ENCODE measurements at places on chromosomes 12 and 14.

GRCh38 chr14:93715279-93715927 is 72.9 kb downstream of the PRIMA1 start:
- no peak for DNase-seq

GRCh38 chr12:116958402-116959197 is 47.9 kb downstream of the FBXW8 start:
- no peak for DNase-seq

DNA sequence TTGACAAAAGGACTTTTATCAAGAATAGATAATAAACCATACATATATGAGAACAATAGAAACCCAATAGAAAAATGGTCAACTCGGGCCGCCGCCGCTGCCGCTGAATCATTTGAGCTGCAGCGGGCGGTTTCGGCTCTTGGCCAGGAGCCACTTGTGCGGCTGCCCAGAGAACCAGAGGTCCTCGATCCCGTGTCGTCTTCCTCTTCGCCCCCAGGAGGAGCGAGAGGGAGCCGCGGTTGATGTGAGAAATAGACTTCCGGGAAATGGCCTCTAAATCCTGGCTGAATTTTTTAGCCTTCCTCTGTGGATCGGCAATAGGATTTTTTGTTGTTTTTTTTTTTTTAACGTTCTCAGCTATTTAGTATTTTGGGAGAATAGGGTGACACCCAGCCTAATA is 44.8 kb downstream of the CPSF6 start:
- peak; percentile 17 for DNase-seq

GRCh38 chr14:87008965-87009364 is 984.0 kb downstream of the GALC start:
- DNase-seq: no peak

DNA sequence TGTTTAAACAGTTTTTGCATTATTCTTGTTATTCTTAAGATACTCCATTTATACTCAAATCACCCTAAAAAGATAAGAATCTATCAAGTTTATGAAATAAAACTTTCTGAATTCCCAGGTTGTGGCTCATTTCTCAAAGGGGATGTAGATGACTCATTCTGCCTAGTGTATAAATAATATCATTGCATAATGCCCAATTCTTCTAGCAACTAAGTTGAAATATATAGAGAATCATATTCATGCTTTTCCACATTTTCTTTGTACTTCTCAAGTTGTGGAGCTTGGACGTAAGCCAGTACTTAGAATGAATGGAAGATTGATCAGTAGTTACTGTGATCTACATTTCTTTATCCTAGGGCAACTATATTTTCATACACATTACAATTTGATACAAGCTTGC is 201.1 kb downstream of the PPFIA2 start:
- no peak for DNase-seq

DNA sequence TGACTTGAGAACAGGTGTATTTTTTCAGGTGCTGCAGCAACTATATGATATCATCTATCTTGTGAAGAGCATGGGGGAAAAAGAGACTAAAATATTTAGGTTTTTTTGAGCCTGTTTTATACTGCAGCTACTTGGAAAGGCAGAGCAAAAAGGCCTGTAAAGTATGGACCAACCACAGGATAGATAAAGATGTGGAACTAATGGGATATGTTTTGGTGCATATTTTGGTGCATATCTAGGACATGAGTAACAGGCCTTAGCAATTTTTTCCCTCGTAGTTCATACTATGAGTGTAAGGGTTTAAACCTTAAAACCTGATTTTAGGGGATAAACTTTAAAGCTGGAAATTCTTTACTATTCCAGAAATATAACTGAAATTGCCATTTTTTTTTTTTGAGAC is 6.0 kb upstream of the GTSF1 start:
- no peak for DNase-seq

GRCh38 chr12:30896461-30896860 is 30.1 kb upstream of the TSPAN11 start:
- DNase-seq: no peak

DNA sequence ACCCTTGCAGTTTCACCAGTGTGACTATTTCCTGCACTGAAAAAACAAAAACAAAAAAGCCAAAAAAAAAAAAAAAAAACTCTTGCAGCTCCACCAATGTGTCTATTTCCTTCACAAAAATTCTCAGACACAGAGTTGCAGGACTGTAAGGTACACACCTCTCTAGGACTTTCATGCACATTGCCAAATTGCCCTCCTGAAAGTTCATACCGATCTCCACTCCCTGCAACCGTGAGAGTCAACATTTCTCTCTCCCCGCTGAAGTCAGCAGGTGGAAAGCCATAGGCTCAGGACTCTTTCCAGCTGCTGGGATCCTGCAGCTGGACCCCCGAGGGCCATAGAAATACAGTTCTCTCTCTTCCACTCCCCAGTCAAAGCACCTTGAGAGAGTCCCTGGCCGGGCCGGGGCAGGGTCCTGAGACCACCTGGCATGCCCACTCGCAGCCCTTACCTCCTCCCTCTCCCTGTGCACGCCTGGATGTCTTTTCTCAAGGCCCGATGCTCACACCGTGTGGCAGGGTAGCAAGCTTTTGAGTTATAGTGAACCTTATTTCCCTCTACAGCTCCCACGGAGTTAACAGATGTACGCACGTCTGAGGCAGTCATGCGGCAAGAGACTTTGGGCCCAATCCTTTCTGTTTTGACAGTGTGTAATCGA is 23.6 kb downstream of the MMAB start:
- DNase-seq: no peak

DNA sequence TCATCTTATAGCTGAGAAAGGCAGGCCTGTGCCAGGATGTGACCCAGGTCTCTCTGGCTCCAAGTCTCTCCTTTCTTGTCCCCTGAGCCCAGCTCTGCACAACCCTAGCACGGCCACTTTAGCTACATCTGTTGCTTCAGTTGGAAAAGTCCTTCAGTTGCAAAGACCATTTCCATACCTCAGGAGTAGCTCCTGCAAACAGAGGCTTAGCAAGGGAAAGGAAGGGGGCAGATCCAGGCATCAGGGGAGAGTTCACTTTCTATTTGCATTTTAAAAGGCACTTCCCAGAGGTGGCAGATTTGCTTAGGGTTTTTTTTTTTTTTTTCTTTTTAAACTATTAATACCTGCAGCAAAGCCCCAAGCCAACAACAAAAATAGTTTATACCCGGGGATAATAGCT is 3.0 kb upstream of the PITPNM2 start:
- no peak for DNase-seq

Data from stimulated activated CD8-positive, alpha-beta memory T cell treated with anti-CD3 and anti-CD28 coated beads, Interleukin-2, amount 100 ng/mL, for 48 hours (primary cell).